Left renal cortex interstitium (tissue), 4 donors: ENCODE measurements at places on chromosomes 6 and 20. TPM values are rescaled to one million over a fixed set of nuclear protein-coding genes. Genes with fewer than 3 reads are reported as not detected.

Gene CTCFL
- 1.6 TPM for polyA plus RNA-seq

GRCh38 chr20:51574248-51575033, 31.9 kb upstream of the NFATC2 start:
- DNase-seq = no peak

GRCh38 chr6:156928126-156928525, 150.9 kb downstream of the ARID1B start:
- DNase-seq = no peak

- DNase-seq = no peak
Observed at GRCh38 chr20:43559147-43559987, 540 bp downstream of the SGK2 start.

DNA sequence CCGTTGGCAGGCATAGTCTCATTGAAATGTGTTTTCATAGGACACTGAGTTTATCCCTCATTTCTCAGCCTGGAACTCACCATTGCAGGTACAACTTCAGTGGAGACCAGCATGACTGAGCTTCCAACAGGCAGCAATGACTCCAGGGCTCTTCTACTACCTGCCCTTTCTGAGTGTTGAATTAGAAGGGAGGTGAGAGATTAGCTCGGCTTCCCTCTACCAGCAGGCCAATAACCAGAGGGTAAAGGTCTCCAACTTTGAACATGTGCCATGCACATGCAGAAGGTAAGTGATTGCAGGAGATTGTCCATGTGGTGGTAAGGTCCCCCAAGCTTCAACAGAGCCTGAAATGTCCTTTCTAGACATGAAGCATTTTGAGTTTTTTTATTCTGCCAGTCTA, 233.8 kb upstream of the SUPT3H start:
- DNase-seq = no peak

Gene SYTL3
- polyA plus RNA-seq = 3.5 TPM

Gene MAP3K5
- polyA plus RNA-seq = 6.3 TPM

Gene SHLD1
- polyA plus RNA-seq = 10.0 TPM

DNA sequence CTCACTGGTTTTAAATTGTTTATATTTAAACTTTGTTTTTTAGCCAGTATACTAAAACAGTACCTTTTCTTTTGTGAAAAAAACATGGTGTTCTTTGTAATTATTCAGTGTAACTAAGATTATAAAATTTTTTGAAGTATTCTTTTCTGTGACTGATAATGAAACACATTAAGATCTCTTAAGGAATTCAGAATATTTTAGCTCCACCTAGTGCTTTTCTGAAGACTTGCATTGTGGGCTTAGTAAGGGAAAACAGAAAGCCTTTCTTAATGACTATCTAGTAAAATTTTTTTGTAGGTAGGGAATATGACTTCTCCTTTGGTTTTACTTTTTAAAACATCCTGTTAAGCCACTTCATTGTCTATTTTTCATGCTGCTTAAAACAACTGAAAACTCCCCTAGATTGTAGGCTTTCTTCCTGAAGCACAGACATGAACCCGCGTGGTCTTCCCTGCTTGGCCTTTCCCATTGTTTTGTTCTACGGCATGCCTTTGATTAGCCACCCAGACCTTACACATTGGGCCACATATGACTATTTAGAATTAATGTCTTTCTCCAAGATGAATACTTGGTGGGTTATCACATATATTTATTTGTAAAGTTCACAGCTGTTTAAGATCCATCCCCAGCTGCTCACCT, 72.1 kb downstream of the AFDN start:
- no peak for DNase-seq

DNA sequence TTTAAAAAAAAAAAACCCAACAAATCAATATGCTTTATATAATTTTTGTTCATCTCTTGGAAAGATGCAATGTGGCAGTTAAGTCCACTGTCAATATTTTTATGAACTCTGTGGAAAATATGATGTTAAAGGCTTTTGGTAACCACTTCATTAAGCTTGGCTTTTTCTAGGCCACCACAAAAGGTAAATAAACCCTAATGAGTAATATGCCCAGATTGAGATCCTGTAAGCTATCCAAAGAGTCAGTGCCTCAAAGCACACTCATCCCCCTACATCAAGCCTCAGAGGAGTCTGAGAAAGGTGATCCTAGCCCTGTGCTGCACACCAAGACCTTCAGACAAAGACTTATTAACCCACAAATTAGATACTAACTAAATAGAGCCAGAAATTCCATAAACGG, 121.1 kb downstream of the CDC5L start:
- DNase-seq = no peak

- no peak for DNase-seq
Observed at GRCh38 chr6:167776906-167777627, 49.6 kb upstream of the AFDN start.

DNA sequence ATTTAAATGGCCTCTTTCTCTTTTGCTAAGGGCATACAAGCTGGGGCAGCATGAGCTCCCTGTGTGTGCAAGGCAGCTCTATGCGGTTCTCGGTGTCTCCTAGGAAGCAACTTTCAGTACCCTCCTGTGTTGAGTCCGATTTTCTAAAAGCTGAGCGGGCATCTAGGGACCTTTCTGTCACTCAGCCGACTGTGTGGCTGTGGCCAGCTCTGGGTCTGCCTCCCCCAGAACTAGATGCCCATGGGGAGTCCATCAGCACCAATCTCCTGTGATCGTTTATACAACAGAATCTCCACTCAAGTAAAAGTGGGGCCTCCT, 7.5 kb downstream of the NELFCD start:
- no peak for DNase-seq

DNA sequence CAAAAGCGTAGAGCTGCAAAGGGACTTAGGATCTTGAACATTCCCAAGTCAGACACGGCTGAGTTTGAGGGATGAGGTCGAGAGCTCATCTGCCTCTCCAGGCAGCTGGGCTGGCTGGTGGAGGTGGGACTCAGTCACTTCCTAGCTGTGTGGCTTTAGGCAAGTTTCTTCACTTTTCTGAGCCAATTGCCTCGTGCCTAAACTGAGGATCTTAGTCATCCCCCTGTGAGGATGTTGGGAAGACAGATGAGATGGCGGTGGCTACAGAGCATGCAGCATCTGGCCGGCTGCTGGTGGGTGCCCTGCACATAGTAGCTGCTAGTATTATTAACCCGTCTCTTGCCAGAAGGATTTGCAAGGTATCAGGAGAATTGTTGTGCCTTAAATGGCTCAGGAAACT, 27.5 kb downstream of the TFAP2C start:
- DNase-seq = no peak

Gene MATN4
- polyA plus RNA-seq = 0.21 TPM

- no peak for DNase-seq
Observed at GRCh38 chr6:328136-328670, 35.9 kb downstream of the DUSP22 start.

- no peak for DNase-seq
Observed at GRCh38 chr6:112017169-112017568, 36.7 kb upstream of the CCN6 start.

GRCh38 chr20:4064144-4064909, 49.0 kb upstream of the RNF24 start:
- DNase-seq = peak; percentile 81

Gene SUN5
- polyA plus RNA-seq = not detected

Gene HDGFL1
- polyA plus RNA-seq = not detected

Gene CCNC
- 70.8 TPM for polyA plus RNA-seq

- DNase-seq = no peak
Observed at GRCh38 chr20:50285376-50286173, 94.9 kb downstream of the CEBPB start.

DNA sequence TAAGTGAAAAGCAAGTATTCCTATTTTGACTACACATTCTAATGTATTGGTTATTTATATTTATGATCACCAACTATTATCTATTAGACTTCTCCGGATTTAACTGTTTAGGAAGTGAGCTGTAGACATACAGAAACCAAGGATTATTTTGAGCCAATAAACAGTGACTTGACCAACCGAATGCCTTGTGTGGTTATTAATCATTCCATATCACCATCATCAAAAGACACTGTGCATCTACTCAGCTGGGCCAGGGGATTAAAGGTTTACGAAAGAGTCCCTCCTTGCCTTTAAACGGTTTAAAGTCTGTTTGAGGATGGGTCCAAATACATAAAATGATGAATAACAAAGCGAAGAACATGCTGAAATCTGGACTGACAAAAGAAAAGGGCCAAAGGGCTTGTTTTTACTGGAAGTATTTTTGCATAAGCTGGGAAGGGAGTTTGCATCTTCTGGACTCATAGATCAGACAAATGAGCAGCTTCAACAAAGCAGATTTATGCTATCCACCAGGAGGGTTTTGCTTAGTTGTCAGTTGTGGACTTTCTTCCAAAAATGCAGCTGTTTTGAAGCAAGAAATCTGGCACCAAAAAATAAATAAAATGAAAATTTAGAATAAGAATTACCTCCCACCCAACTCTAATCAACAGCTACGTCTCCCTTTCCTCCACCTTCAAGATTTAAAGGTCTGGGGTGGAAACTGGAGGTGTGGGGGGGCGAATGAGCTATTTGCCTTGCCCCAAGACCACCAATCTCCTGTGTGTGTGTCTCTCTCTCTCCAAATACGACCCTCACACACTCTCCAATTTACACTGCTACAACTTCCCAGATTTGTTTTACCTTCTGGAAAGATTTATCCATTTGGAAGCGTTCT, 33.6 kb upstream of the ID4 start:
- DNase-seq = peak; percentile 77

DNA sequence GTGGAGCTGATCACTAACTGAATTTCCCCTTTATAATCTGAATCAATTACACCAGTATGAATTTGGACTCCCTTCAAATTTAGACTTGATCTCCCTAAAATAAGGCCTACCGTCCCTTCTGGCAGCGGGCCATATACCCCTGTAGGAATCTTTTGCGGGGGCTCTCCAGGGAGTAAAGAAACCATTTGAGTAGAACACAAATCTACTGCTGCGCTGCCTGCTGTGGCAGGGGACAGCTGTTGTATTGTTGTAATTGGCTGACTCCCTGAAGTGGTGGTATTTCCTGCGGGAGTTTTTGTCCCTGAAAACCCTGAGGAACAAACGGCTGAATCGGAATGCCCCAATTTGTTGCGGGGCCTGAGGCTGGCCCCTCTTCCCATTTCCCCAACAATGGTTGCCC, 16.0 kb upstream of the PTCRA start:
- DNase-seq = no peak

GRCh38 chr20:23090878-23091277, 4.8 kb upstream of the CD93 start:
- no peak for DNase-seq
